ENCODE measurements at places on chromosomes 12 and 14.

- DNase-seq: no peak
Observed at GRCh38 chr12:41485203-41485602, 297.1 kb downstream of the PDZRN4 start.

GRCh38 chr12:42962384-42962783 lies 372.8 kb upstream of the PRICKLE1 start:
- DNase-seq: no peak

GRCh38 chr12:122887819-122888212 lies 8.1 kb downstream of the VPS37B start:
- no peak for DNase-seq

DNA sequence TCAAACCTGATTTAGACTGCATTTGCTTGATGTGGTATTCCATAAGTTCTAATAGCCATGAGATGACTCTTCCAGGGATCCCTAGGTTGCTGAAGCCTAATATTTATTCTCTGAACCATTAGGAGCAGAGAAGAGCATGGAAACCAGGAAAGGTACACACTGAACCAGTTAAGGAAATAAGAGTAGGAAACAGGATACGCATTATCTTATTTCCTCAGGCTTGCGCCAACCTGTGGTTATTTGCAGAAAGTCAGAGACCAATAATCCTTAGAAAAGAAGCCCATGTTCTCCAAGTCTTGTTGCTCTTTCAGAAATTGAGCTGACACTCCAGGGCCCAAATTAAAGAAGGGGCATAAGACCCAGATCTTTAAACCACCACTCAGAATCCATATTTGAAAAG lies 41.8 kb upstream of the SMUG1 start:
- DNase-seq: no peak

DNA sequence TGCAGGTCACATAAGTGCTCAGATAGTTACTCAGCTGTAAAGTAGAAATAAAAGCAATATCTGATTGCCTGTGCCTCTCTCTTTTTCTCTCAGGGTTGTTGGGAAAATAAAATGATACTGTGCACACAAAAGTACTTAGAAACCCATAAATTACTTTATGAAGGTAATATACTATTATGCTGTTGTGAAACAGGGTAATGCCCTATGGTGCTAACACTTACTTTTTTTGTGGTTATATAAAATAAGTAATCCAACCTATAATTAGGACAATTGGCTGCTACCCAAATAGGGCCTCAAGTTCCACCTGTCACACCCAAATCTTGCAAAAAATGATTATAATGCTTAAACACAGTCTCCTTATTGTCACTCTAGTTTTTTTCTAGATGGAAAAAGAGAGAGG lies 50.6 kb downstream of the DAAM1 start:
- DNase-seq: no peak

GRCh38 chr14:102970496-102970895 lies 48.0 kb downstream of the AMN start:
- no peak for DNase-seq

GRCh38 chr12:30329281-30329680 lies 366.4 kb downstream of the IPO8 start:
- no peak for DNase-seq

- no peak for DNase-seq
Observed at GRCh38 chr12:75479963-75480461, 543 bp upstream of the GLIPR1 start.

DNA sequence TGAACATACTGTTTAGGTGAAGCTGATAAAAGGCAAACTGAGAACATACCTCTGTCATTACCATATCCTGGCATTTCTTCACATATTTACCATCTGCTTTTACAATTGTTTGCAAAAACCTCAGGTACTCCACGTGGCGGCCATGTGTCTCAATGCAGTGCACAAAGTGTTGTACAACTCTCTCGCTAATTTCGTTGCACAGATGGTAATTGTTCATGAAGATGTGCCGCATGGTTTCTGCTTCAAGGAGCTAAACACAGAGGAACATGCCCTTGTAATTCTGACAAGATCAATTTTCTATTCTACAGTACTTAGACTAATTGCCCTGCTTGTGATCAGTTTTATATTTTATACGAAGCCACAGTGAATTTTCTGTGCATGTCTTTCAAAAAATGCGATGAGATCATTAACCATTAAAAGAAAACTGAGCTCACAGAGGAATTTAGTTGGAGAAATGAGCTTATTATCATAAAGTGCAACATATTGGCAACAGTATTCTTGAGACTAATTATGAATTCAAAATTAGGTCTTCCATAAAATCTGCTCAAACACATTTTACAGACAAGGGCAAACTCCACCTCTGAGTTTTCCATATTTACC lies 233.8 kb downstream of the ITPR2 start:
- no peak for DNase-seq

DNA sequence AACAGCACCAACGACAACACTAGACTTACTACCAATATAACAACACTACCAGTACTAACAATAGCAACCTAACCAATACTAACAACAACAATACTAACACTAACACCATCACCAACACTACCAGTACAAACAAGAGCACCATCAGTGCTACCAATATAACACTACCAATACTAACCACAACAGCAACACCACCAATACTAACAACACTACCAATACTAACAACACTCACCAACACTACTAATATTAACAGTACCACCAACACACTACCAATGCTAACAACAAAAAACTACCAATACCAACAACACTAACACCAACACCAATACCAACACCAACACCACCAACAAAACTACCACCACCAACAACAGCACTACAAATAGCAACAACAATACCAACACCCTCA lies 25.1 kb downstream of the PTGER2 start:
- DNase-seq: no peak

- no peak for DNase-seq
Observed at GRCh38 chr12:47114481-47114892, 34.7 kb upstream of the AMIGO2 start.

- DNase-seq: no peak
Observed at GRCh38 chr12:128365032-128365431, 98.1 kb downstream of the TMEM132C start.

GRCh38 chr14:50768680-50769079 lies 62.3 kb downstream of the NIN start:
- DNase-seq: no peak

Measured in T-helper 17 cell (primary cell).